ENCODE measurements at places on chromosomes 4 and X. TPM values are rescaled to one million over a fixed set of nuclear protein-coding genes. Genes with fewer than 3 reads are reported as not detected.

Gene CLOCK
- total RNA-seq: 29.6 TPM

Gene PAK3
- 0.69 TPM for total RNA-seq

- DNase-seq: no peak
Measured at GRCh38 chrX:40084471-40085101, 13.2 kb downstream of the BCOR start.

- no peak for DNase-seq
Measured at GRCh38 chrX:3449287-3449686, 102.8 kb upstream of the MXRA5 start.

- no peak for DNase-seq
Measured at GRCh38 chrX:46727441-46727840, 31.5 kb downstream of the SLC9A7 start.

DNA sequence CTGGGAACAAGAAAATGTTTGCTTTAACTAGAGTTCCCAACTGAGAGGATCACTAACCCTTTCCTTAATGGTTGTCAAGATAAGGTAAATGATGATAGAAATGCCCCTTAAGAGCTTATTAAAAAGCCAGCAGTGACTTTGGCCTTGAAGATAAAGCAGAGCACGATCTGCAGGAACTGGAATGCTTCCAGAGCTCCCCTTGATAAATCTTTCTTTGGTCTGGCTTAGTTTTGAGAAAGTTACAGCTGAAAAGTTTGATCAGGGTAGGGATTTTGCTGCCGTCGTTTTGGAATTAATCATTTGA, 64.0 kb downstream of the PTTG2 start:
- DNase-seq: no peak

DNA sequence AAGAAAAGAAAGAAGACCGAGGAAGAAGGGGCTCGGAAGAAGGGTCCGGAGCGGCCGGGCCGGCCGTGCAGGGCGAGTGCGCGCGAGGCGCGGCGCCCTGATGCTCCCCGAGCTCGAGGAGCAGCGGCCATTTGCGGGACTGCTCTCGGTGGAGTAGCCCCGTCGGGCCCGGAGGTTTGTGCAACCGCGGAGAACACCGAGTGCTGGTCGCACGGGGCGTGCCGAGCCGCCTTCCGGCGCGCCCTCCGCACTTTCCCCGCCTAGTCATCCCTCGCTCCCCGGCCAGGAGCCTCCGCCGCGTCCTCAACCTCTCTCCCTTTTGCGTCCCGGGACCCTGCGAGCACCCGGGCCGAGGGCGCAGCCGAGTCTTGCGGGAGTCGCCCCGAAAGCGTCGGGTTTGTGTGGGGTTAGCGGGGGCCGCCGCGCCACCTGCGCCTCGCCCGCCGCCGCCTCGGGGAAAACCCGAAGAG, 127.4 kb downstream of the LAS1L start:
- peak; percentile 32 for DNase-seq

Gene FGFBP2
- total RNA-seq: 4.0 TPM

DNA sequence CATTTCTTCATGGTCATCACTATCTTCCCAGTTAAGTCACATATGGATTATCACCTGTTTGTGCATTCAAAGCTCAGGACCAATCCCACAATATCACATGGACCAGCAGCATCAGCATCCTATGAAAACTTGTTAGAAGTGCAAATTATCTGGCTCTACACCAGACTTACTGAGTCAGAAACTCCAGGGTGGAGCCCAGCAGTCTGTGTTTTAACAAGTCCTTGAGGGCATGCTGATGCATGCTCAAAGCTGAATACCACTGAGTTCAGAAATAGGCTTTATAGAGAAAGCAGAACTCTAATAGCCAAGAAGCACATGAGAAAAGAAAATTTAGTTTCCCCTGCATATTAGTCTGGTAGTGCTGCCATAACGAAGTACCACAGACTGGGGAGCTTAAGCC, 62.4 kb upstream of the GABRQ start:
- DNase-seq: no peak

DNA sequence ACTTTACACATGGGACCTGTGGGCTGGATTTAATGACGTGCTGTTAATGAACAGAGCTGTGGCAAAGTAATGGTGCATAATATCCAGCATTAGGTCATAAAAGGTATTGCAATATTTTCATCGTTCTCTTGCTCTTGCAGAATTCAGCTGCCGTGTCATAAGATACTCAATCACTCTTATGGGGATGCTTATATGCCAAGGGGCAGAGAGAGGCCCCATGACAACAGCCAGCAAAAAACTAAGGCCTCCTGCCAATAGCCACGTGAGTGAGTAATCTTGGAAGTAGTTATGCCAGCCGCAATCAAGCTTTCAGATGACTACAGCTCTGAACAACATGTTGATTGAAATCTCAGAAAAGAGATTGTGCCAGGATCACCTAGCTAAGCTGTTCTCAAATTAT, 616.9 kb downstream of the FSTL5 start:
- peak; percentile 12 for DNase-seq

GRCh38 chrX:41164449-41164848, 79.2 kb downstream of the USP9X start:
- no peak for DNase-seq

Gene TAF7L
- not detected for total RNA-seq

- no peak for DNase-seq
Measured at GRCh38 chr4:148630051-148630450, 187.8 kb upstream of the NR3C2 start.

All from right cardiac atrium (tissue), 5 donors.